Stimulated activated CD4-positive, alpha-beta T cell treated with anti-CD3 and anti-CD28 coated beads, Interleukin-12 subunit alpha, Interleukin-12 subunit beta, amount 100 ng/mL, for 48 hours (primary cell): ENCODE measurements at places on chromosomes 4 and X.
A peak's percentile ranks its signal among the peaks of the same experiment; 100 is the strongest.

- DNase-seq: peak; percentile 75
These were observed 30.5 kb downstream of the RHOH start for GRCh38 chr4:40227284-40227683.

GRCh38 chr4:140004922-140005627 lies 148.9 kb downstream of the MAML3 start:
- no peak for DNase-seq

DNA sequence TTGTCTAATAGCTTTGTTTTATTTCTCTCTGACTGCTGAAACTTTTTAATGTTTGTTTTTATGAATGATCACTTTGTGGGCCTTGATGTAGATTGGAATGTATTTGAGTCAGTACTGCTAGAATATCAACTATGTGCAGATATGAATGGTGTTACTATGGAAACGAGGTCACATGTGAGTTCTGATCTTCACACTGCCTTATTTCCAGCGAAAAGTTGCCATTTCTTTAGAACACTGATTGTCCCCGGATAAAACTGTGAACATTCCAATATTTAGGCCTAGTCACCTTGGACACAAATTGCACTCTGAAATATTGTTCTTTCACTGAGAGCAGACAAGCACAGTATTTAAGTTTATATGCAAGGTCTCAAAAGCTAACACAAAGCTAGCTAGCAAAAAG lies 27.2 kb upstream of the MAGED1 start:
- no peak for DNase-seq

DNA sequence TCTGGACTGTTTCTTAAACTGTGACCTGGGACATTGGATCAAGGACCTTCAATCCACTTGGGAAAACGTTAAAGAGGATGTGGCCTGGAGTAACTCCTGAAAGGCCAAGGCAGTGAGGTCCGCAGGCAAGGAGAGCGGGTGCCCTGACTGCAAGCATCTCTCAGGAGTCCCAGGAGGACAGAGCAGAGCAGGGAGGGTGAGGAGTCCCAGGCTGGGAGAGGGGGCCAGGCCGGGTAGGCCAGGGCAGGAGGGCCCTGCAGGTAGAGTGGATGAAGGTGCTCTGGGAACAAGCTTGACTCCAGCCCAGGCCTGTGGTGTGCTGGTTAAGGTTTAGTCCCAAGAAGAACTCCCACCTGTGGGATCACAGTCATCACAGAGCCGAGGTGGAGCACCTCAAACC lies 13.8 kb downstream of the PNMA6E start:
- DNase-seq: no peak

DNA sequence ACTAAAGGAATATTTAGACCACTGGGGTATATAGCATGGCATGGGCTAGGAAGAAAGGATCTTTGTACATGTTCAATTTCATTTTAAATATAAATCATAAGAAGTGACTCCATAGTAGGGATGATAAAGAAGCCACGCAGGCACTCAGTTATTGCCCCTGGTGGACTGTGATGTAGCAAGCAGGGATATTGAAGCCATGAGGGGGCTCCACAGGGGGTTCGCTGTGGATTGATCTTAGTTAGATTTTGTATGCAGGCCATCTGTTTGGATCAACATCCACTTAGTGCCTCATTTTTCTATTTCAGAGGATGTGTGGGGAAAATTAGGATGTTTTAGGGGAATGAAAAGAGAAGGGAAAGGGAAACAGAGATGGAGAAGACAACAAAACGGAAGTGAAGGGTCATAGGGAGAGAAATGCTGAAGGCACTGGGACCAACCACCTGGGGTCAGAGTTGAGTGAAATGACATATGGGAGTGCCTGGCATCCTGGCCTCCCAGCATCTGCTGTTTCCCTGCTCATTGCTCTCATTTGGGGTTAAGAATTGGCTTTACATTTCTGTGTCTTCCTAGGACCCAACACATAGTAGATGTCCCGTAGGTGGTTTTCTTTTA lies 11.2 kb upstream of the FREM3 start:
- DNase-seq: no peak

GRCh38 chrX:3346501-3347259 lies at the start of gene MXRA5:
TSS of gene MXRA5 (minus strand) at chrX:3346652. CDS start at chrX:3343833, 2,819 bp downstream.
- DNase-seq: no peak

DNA sequence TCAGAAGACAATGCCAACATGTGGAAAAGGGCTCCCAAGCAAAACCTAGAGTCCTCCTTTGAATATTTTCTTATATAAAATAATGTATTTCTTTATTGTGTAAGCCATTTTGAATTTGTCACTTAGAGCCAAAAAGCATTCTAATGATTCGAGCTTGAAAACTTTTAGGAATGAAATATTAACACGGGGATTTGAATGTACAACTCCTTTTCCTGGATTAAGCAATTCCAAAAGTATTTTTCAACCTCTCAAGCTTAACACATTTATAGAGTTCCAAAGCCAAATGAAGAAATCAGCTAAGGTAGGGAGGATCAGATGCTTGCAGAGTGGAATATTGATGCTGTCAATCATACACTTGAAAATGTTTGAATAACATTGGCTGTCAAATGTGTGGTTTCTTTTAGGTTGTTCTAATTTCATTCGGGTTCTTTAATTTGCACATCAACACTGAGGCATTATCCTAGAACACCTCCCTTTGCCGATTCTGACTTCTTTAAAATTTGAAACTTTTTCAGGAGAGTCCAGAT lies 67.2 kb upstream of the ETNPPL start:
- DNase-seq: no peak

DNA sequence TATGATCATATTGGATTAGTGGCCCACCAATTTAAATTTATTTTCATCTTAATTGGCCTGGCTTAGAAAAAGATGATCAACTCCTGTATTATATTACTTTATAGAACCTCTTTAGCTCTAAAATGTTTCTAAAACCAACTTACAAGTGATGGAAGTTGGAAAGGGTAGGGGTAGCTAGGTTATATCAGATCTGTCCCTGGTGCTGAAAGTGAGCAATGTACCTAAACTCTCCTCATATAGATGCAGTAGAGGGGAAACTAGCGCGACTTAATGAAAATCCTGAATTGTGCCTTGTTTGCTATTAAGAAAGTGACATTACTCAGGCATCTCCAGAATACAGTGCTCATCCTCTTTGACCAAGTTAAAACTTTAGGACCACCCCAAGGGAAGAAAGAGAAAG lies 7.5 kb upstream of the PTCHD1 start:
- DNase-seq: no peak

DNA sequence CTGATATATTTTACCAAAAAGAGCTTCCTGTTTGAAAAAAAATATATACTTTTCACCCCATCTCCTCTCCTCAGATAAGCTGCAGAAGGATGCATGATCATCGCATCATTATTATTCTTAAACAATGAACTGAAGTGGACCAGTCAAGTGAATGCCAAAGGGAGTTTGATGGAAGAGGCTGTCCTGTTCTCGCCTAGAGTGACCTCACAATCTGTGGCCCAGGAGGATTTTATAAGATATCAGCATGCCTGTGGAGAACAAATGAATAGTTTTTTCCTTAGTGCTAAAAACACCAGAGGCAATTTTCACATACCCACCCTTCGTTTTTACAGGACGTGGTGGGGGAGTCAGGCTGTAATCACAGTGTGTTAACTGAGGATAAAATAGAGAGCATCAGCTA lies 112.7 kb downstream of the USP46 start:
- DNase-seq: no peak

DNA sequence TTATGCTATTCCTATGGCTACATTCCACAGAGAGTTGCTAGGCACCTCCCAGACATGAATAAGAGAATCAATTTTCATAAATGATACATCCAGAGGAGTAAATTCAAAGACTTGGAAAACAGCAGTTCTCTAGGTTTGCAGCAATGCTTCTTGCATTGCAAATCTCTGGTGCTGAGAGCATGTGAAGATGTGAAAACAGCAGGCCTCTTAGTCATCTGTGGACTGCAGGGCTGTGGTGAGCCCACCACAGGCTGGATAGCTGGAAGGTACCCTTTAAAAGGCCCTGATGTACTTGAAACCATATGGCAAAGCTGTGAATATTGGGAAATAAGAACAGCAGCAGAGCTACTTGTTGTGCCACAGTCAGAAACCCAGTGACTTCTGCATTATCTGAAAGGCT lies 2135.9 kb downstream of the ARAP2 start:
- no peak for DNase-seq

DNA sequence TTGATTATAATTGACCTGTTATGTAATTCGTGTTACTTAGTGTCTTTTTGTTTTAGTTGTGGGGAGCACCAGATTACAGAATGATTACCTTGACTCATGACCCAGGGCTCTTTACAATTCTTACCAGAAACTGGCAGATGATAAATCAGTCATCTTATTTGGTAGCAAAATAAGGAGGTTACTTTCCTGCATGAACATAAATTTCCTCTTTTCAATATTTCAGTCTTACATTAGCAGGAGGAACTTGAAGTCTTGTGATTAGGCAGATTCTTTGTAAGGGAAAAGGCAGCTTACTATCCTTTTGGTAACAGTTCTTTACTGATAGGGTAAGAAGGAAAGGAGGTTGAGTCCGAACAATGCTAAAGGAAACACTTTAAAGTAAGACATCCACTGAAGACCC lies 26.0 kb upstream of the SLC25A5 start:
- no peak for DNase-seq

DNA sequence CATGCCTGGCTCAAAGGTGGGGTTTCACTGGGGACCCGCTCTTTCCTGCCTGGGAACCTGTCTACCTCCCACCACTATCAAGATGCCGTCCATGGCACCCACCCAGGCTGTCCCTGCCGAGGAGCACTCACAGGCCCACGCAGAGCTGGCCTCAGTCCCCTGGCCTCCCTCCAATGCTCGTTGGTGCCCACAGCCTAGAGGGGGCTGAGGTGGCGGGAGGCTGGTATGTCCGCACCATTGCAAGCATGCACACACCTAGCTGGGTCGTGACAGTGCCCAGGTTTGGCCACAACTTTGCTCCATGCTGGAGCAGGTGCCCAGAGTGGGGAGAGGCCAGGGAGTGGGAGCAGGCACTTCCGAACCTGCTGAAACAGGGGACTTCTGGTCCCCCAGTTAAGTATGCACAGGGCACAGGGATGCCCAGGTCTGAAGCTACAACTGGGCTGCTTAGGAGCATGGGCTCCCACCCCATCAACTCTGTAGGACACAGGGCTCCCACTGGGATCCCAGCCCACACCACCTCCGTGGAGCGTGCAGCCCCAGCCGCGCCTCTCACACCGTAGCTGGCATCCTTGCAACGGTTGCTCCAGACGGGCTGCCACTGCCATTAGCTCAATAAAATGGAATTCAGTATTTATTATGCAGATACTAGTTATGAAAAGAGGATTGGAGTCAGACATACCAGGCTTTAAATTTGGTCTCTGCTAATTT lies 1376.1 kb upstream of the TENM3 start:
- no peak for DNase-seq

- no peak for DNase-seq
These were observed 39.8 kb downstream of the GPRIN3 start for GRCh38 chr4:89267846-89268245.

DNA sequence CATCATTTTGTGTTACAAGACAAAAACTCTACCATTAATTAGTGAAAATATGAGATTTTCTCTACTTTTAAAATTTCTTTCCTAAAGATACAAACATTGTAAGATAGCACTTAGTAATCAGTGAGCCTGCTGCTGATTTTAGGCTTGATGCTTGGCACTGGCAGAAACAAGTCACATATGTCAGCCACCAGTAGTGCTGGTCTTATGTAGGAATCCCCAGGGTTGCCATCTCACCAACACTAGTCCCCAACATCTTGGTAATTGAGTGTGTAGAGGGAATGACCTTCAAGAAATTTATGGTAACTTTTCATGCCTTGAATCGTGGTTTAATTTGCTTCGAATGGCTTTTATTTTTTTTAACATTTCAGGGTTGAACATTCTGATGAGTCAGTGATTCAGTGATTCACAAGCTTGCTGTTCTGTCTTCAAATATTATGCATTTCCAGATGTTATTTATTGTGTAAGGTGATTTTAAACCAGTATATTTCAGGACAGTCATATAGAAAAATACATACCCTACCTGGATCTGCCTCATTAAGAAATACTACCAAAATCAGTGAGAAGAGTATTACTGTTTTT lies 11.9 kb downstream of the EXOC1 start:
- no peak for DNase-seq

- no peak for DNase-seq
These were observed 42.8 kb downstream of the CUL4B start for GRCh38 chrX:120517936-120518335.

DNA sequence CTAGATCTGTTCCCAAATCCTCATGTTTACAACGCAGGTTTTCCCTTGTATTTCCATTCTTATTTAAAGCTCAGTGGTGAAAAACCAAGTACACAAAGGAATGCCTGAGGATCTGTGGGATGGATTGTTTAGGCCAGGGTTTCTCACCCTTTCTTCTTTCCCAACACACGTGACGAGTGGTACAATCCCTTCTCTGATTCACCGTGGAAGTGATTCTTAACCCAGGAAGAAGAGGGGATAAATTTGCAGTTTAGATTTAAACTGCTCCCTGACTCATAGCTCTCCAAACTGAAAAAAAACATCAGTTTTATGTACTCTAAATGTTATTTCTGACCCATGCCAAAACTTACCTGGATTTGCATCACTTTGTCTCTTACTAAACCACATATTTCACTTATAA lies 17.0 kb downstream of the PAQR3 start:
- DNase-seq: no peak

- DNase-seq: no peak
These were observed 114.4 kb downstream of the NAA11 start for GRCh38 chr4:79211490-79211889.

DNA sequence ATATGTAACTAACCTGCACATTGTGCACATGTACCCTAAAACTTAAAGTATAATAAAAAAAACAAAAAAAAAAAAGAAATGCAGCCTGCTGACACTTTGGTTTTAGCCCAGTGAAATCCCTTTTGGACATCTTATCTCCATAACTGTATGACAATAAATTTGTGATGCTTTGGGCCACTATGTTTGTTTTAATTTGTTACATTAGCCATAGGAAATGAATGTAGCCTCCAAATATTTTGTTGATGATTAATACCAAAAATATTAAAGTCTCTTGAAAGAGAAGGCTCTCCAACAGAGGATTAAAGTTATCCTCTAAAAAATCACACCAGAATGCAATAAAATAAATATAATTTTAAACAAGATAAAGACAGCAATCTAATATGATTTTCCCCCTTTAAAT lies 852.7 kb upstream of the SLIT2 start:
- no peak for DNase-seq

DNA sequence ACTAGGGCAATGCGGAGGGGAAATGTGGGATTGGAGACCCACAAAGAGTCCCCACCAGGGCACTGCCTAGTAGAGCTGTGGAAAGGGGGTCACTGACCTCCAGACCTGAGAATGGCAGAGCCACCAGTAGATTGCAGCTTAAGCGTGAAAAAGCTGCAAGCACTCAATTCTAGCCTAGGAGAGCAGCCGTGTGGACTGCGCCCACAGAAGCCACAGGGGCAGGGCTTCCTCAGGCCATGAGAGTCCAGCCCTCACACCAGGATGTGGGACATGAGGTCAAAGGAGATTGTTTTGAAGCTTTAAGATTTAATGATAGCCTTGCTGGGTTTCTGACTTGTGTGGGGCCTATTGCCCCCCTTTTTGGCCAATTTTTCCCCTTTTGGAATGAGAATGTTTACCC lies 379.0 kb downstream of the INPP4B start:
- DNase-seq: no peak

GRCh38 chr4:133452678-133453077 lies 303.6 kb downstream of the PCDH10 start:
- DNase-seq: no peak
